Activated CD8-positive, alpha-beta T cell treated with anti-CD3 and anti-CD28 coated beads for 36 hours (primary cell): ENCODE measurements at places on chromosomes 11 and 22. TPM values are rescaled to one million over a fixed set of nuclear protein-coding genes. Genes with fewer than 3 reads are reported as not detected.

GRCh38 chr11:13009921-13010748 lies 1.0 kb downstream of the RASSF10 start:
- DNase-seq = no peak

- no peak for DNase-seq
Observed at GRCh38 chr22:38497869-38498268, 8.2 kb downstream of the DDX17 start.

Gene ZDHHC13
- total RNA-seq = 16.7 TPM

GRCh38 chr11:2888266-2888968 lies 2.8 kb upstream of the CDKN1C start:
- peak; percentile 93 for DNase-seq

Gene FIBIN
- total RNA-seq = not detected

GRCh38 chr11:118910309-118911112 lies 15.2 kb downstream of the BCL9L start:
- peak; percentile 49 for DNase-seq

Gene MED15
- total RNA-seq = 110 TPM

Gene TYR
- total RNA-seq = not detected

DNA sequence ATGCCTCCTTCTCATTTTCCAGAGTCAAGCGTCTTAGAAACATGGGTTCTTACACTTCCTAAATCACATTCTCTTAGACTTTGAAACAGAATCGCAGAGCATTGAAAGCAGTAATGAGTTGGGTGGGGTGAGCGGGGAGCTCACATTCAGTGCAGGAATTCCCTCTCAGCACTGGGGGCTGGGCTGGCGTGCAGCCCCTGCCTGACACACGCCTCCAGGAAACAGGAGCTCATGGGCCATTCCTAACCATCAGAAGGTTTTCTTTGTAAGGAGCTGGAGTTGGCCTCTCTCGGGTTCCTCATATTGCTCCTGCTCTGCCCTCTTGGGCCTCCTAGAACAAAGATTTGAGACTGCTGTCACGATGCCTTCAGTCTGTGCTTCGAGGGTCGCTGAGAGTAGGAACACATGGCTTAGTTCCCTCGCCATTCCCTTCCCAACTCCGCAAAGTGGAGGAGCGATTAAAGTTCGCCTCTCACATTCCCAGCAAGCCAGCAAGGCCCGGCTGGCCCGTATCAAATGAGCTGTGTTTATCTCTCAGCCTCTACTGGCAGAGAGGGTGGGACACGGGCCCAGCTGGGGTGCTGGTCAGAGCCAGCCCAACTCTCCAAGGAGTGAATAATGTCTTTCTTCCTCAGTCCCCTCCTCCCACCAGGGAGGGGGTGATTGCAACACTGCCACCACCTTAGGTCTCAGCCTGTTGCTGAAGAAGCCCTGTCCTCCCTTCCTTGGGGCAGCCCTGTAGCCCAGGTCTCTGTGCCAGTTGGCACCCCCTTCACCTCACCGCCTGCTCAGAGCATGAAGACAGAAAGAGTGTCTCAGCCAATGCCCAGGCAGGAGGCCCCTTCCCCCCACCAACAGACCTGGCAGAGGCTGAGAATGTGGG lies 10.4 kb downstream of the CHRDL2 start:
- DNase-seq = no peak

DNA sequence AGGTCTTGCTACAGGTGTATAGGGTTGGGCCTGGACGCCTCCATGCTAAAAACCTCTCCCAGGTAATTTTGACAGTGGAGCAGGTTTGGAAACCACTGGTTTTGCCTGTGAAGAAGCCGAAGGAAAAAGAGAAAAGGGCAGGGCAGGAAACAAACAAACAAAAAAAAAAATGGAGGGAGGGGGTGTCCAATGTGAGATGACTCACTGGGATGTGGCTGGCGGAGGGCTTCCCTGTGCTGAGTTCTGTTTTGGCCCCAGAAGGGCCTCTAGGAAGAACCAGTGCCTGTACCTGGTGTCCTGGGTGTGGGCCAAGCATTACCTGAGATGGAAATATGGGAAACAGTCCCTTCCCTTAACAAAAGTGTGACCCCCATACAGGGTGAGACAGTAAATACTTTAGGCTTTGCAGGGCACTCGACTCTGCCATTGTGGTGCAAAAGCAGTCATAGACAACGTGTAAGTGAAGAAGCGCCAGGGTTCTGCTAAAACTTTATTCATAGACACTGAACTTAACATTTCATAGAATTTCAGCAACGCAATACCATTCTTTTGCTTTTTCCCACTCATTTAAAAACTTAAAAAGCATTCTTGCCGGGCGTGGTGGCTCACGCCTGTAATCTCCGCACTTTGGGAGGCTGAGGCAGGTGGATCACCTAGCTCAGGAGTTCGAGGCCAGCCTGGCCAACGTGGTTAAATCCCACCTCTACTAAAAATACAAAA lies 9.5 kb upstream of the DGKZ start:
- no peak for DNase-seq

DNA sequence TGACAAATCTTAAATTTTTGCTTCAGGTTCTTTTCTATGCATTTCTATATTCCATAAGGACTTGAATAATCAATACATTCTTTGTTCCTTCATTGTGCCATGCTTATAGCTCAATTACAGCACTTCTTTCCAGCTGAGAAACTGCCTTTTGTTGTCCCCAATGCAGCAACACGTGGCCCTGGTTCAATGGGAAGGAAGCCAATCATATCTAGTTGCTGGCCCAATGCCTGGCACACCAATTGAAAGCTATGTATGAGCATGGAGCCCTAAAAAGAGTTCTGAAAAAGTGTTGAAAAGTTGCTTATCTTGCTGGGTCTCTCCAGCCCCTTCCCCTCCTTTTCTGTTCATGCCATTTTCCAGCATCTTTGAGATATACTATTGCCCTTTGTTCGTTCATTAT lies 448.0 kb upstream of the FAT3 start:
- no peak for DNase-seq

- DNase-seq = no peak
Observed at GRCh38 chr11:106311531-106312230, 234.2 kb downstream of the AASDHPPT start.

GRCh38 chr11:30585892-30586250 lies 282 bp downstream of the MPPED2 start:
- peak; percentile 4 for DNase-seq
